ENCODE measurements at places on chromosomes 1 and 21.

- DNase-seq = no peak
Observed at GRCh38 chr1:160267284-160267991, 5.1 kb upstream of the DCAF8 start.

DNA sequence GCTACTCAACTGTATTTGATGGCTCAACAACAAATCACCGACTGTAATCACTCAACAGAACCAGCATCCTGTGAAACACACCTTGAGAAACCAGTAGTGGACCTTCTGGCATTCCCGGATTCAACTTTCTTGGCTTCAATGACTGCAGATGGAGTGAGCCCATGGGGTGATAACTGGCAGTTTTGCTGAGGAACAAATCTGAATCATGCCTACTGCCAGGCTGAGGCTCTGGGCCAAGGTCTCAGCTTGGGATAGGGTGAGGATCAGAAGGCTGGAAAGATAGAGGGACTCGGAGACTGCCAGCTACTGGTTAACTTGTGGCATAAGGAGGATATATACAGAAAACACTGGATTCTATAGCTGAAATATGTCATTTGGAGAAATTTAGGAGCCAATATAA, 63.5 kb upstream of the DIRAS3 start:
- DNase-seq = no peak

DNA sequence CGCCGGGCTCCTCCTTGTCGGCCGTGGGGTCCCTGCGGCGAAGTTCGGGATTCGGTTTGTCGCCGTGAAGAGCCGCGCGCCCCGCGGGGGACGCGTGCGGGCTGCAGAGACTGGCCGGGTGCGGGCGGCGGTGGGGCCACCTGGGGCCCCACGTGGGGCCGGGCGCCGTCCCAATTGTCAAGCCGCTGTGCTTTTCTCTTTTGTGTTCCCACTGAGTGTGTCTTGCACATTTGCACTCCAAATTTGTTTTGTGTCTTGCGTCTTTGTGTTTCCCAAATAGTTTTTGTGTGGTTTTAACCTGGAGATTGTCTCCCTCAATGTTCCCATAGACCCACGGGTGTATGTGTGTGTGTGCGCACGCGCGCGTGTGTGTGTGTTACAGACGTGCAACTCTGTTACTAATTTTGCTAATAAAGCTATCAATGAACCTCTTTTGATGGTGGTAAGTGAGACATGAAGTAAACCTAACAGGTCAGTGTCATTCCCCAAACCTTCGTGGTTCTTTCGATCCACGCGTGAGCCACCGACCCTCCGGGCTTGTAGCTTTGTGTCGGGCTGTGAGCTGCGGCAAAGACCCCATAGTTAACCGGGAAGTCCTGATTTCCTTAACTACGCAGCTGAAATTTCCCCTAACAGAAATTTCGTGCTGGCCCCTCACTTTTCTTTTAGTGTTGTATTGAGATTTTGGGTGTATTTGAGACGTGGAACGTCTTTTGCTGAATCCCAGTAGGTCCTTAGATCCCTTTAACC, 708 bp downstream of the PRDM2 start:
- peak; percentile 11 for DNase-seq

- DNase-seq = no peak
Observed at GRCh38 chr1:116006486-116006964, 30.2 kb downstream of the SLC22A15 start.

DNA sequence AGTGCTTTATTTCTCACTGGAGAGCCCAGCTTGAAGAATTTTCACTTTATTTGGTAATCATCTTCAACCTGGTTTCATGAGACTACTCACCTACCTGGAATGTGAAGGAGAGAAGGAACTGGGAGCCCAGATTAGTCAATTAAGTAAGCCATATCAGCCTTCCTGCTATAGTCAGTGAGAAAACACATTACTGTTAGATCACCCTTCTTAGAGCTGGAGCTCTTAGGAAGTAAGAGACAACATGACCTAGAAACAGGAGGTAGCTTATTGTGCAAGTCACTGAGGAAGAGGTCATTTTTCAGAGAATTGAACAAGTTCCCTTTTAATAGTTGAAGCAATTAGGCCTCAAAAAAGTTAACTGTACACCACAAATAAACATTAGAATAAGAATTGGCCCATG, 49.2 kb upstream of the TEKT2 start:
- no peak for DNase-seq

GRCh38 chr21:33293136-33293535, 27.0 kb downstream of the IL10RB start:
- no peak for DNase-seq

DNA sequence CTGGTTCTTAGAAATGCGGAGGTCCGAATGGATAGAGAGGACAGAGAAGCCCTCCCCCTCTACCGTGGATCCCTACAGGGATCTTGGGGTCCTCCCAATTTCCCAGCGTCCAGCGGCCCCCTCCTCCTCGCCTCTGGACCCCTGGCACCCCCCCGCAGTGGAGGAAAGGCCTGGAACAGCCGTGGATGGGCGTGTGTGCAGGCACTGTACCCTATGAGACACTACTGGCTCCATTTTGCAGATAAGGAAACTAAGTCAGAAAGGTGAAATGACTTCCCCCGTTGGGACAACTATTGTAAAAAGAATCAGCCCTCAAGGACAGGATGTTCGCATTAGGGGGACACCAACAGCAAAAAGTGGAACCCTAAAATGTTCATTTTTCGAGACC, 931 bp upstream of the CLSTN1 start:
- DNase-seq = no peak

GRCh38 chr1:240314845-240315801, 223.4 kb downstream of the FMN2 start:
- DNase-seq = no peak

DNA sequence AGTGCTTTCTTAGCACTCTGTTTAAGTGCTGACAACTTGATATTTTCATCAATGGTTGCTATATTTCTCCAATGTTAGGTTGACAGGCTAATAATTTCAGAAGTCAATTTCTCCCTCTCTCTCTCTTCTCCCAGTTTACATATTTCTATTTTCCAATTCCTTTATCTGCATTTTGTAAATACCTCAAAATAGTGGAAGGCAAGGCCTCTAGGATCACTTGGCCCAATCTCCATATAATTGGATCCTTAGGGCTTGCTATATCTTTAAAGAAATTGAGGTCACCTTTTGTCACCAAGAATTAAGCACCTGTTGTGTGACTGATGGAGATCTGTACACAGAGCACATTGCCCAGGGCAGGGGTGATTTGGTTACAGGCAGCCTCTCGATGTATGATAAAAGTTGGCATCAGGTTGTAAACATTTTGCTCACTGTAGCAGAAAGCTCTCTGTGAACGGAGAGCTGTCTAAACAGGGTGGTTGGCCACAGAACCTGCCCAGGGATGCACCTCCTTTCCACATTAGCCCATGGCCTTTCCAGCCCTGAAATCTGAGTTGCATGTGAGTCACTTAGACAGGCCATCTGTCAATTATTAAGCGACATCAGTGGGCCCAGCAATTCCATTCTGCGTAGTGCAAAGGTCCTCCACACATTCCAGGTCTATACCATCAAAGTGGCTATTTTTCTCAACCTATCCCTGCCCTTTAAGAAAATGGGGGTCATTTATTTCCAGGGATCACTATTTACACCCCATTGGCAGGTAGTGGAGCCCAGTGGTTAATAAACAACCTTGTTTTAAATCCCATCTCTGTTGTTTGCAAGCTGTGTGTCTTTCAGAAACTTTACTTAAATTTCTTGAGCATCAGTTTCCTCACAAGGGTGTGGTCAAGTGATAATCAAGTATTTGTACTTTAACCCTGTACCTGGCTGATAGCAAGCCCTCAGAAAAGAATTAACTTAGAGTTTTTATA, 29.1 kb upstream of the IRF2BP2 start:
- no peak for DNase-seq

DNA sequence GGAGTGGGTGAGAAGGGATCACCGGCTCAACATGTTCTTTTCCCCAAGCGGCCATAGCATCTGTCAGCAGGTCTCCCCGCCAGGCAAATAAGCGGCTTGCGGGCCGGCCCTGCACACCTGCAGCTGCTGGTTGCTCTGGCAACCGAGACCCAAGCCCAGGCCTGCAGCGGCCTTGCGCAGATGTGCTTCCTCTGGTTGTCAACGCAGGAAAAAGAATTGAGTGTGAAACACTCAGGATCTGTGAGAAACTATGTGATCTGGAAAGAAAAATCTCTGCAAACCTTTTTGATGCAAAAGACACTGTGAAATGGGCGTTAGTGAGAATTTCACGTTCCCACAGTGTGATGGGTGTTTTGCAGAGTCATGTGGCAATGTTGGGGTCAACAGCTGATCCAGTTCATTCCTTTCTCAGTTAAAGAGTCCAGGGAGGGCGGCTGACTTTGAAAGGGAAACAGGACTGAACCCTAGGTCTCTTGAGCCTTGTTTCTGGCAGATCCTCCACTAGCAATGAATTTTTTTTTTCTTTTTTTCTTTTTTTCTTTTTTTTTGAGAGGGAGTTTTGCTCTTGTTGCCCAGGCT, 28.4 kb downstream of the TOMM20 start:
- DNase-seq = no peak

DNA sequence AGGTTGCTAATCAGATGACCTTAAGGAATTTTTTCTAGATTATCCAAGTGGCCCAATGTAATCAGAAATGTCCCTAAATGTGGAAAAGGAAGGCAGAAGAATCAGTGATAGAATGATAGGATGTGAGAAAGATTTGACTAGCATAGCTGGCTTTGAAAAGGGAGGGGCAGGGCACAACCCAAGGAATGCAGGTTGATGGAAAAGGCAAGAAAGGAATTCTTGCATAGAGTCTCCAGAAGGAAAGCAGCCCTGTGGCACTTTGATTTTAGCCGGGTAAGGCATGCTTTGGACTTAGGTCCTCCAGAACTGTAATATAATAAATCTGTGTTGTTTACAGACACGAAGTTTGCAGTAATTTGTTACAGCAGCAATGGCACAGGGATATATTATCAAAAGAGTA, 375.7 kb upstream of the B3GALT2 start:
- DNase-seq = no peak

- DNase-seq = no peak
Observed at GRCh38 chr1:8754247-8754650, 63.2 kb downstream of the RERE start.

DNA sequence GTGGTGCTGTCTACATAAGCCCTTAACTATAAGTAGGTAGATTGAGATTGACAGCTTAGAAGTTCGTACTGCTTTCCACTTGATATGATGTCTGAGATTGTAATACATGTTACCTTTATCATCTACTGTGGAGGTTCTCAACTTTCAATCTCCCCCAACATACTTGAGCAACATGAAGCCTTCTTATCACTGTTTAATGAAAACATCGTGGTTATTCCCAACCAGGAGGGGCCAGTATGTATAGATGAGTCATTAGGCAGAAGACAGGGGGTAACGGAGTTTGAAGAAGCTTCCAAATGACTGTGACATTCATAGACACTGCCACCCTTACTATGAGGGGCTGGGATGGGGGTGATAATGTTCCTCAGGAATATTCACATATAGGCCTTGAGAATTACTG, 36.0 kb downstream of the CENPF start:
- DNase-seq = no peak

GRCh38 chr21:22345624-22346023, 1347.4 kb downstream of the NCAM2 start:
- no peak for DNase-seq

GRCh38 chr1:43963006-43963405, 6.8 kb upstream of the DPH2 start:
- DNase-seq = no peak

GRCh38 chr1:178486100-178487069, 10.4 kb downstream of the CLEC20A start:
- no peak for DNase-seq

GRCh38 chr1:101300916-101301315, 64.1 kb downstream of the S1PR1 start:
- DNase-seq = no peak

DNA sequence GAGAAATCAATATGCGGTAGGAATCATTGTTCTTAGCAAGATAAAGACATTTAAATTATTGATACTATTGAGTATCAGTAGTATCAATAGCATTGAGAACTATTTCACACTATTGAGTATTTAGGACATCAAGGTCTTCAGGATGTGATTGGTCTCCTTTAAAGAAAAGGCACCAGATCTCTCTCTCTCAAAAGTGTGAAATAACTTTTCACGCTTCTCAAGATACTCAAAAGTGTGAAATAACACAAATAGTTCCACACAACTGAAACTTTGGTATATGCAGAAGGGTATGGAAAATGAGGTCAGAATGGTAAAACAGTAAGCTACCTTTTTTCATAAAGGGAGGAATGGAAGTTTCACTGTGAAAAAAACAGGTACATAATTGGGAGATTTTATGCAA, 6.7 kb upstream of the PYHIN1 start:
- DNase-seq = no peak

- no peak for DNase-seq
Observed at GRCh38 chr1:45172764-45173163, 33.6 kb downstream of the ZSWIM5 start.

DNA sequence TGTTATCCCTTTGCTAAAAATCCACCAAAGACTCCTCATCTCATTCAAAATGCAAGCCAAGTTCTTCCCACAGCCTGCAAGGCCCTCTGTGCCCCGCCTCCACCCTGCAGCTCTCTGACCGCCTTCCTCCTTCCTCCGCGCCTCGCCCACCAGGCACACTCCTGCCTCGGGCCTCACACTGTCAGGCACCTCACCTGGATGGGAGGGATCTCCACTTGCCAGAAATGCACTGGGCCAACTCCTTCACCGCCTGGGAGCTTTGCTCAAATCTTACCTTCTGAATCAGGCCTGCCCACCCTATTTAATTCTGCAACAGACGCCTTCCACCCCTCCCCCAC, 26.2 kb downstream of the PGBD5 start:
- no peak for DNase-seq

GRCh38 chr1:179888071-179888470, 6.0 kb downstream of the TOR1AIP1 start:
- DNase-seq = no peak

DNA sequence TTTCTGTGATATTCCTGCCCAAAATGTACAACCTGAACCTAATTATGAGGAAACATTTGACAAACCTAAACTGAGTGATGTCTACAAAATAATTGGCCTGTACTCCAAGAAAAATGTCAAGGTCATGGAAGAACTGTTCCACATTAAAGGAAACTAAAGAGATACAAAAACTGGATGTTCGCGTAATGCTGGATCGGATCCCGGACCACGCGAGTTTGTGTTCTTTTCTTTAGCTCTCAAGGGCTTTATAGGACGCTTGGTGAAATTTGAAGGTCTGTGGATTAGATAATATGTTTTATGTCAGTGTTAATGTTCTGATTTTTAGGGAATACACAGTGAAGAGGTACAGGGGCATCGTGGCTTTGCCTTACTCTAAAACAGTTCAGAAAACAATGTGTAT, 400.5 kb downstream of the CAMTA1 start:
- DNase-seq = no peak

GRCh38 chr1:91889717-91890459, 3.9 kb upstream of the TGFBR3 start:
- no peak for DNase-seq

DNA sequence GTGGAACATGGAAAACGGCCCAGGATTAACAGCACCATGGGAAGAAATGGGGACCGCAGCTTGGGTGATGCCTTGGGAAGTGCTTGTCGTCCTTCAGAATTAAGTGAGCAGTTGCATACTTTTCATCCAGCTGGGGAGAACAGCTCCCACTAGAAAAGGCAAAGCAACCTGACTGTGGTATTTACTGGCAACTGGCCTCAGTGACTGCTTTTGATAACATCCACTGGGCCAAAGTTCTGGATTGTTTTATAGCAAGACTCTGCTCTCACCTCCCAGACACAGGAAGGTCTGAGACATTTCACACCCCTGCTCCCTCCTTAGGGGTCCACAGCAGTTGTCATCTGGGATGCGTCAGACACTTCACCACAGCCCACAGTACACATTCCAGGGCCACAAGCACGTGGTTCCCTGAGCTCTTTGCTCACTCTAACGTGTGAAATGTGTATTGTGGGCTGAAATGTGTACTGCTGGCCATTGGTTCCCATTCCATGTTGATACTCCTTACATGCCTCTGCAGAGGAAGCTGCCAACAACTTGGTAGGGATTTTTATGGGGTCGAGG, 6.6 kb downstream of the PAPPA2 start:
- no peak for DNase-seq

Measured in stimulated activated CD8-positive, alpha-beta memory T cell treated with anti-CD3 and anti-CD28 coated beads, Interleukin-7, amount 100 ng/mL, for 1 hour (primary cell).